ENCODE measurements at places on chromosomes 2 and 18.

GRCh38 chr2:99648178-99648844, 158.5 kb upstream of the REV1 start:
- DNase-seq: peak; percentile 59

DNA sequence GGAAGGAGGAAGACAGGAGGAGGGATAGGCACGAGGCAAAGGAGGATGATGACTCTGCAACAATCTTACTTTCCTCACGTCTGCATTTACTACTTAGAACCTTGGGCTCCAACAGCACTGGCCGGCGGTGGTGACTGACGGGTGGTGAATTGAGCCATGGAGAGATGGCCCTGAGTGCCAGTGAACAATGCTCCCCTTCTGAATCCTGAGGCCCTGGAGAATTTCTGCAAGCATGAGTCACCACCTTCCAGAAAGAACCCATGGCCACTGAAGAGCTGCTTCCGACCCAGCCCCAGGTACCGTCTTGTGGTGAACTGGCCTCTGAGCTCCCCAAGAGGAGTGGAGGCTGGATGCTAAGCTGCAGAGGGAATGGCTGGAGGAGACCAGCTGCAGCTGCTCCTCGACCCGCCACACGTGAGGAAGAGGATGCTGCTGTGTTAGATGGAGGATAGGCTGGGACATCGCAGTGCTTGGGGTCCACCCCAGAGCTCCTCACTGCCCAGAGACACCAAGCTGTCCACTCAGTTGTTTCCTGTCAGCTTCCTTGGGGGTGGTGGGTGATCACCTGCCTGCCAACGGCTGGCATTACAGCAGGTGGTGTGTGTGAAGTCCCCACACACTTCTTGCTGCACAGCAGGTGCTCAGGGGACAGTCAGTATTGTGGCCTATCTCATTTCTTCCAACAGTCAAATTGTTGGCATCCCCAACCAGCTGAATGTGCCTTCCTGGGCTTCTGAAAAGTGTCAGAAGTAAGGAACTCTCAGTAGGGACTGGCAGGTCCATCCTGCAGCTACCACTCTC, 186.5 kb upstream of the ID2 start:
- no peak for DNase-seq

- DNase-seq: no peak
Measured at GRCh38 chr2:10271509-10271908, 31.2 kb upstream of the HPCAL1 start.

GRCh38 chr2:176139661-176140512, 10.4 kb downstream of the HOXD8 start:
- DNase-seq: no peak

GRCh38 chr2:10188729-10189305, 66.3 kb downstream of the RRM2 start:
- no peak for DNase-seq

DNA sequence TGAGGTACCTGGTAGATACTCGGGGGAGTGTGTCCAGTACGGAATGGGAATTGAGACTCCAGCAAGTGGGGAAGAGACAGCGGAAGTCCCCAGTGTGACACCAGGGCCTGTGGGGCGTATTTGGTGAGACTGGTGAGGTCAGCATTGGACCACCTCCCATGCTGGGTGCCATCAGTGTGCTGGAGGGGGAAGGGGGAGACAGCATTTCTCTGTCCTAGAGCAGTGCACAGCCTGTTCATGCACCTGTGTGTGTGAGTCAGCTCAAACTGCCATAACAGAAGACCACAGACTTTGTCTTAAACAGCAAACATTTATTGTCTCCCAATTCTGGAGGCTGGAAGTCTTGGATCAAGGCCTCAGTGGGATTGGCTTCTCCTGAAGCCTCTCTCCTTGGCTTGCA, 301.8 kb downstream of the GBX2 start:
- DNase-seq: no peak

DNA sequence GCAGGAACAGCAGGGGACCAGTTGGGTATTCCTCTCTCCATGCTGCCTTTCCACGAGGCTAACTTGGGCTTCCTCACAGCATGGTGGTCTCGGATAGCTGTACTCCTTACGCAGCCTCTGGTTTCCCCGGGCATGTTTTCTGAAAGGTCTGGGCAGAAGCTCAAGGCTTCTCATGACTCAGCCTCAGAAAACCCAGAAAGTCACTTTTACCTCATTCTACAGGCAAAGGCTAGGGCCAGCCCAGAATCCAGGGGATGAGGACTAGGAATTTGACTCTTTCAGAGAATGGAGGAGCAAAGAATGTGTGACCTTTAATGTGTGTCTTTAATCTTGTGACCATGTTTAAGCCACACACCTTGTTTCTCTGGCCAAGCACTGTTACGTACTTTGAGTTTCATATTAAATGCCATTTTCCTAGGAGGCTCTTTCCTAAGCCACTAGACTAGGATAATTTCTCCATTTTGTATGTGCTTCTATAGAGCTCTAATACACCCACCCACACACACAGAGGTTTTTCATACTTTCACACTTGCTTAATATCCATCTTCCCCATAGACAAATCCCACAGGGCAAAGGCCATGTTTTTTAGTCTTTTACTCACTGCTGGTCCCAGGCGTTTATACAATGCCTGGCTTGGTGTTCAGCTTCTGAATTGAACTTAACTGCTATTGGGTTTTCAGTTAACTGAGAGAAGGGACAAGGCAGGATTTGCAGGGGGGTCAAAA, 77.3 kb downstream of the LONRF2 start:
- DNase-seq: no peak

DNA sequence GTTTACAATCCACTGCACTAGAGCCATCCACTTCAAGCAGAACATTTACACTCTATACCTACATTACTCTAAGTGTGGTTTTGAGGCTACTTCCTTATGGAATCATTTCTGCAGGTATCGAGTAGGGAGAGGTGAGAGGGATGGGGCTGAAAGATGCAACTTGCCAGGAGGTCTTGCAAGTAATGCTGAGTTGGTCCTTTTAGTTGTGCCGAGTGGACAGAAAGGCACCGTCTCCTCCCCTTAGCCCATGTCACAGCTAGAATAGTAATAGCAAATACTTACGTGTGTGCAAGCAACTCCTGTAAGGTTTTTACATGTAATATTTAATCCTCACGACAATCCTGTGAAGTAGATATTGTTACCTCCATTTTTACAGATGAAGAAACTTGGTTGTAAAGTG, 158.8 kb upstream of the TTC39C start:
- DNase-seq: no peak

DNA sequence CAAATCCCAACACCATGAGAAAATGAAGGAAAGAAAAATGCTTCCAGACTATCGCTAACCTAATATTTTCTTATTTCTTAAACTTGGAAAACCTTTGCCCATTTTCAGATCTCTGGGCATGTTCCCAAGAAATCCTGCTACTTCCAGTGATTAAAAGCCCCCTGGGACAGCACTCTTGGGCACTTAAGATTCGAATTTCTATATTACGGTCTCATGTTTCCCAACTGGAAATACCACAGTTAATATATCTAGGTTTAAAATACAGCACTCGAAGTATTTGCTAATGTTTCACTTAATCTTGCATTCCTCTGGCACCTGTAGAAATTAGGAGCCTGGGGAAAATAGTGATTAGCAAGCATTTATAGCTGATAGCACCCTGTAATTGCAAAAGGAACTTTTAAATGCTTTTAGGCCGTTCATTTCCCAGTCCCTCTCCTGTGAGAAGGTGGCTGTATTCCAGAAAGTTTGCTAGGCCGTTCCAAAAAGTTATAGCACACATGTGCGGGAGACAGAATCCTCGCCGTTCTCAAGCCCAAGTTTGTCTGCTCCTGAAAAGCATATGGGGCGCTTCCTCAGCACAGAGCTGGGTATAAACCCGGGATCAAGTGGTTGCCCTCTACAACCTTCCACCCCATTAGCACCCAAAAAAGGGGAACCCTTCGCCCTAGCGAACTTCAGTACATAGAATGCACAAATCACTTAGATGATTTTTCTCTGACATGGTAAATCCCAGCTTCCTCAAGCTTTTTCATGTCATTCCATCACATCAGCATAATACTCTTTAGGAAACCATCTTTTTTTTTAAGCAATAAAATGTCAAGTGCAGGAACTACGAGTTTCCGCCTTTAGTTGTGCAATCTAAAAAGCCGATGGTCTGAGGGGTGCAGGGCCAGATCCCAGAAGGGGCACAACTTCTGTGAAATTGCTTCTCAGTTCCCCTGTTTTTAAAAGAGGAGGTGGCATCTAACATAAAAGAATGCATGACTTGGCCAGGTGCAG, 60.6 kb downstream of the DIPK1C start:
- peak; percentile 64 for DNase-seq

DNA sequence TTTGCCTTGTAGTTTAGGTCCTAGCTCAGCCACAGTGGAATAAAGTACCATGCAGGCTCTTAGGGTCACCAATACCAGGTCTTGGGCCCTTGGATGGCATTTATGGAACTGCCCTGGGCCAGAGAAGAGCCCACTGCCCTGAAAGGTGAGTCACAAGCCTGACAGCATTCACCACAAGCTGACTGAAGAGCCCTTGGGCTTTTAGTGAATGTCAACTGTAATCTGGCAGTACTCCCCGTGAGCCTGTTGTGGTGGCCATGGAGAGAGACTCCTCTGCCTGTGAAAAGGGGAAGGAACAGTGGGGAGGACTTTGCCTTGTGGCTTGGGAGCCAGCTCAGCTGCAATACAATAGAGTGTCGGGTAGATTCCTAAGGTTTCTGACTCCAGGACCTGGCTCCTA, 1389.7 kb downstream of the DSC3 start:
- no peak for DNase-seq

DNA sequence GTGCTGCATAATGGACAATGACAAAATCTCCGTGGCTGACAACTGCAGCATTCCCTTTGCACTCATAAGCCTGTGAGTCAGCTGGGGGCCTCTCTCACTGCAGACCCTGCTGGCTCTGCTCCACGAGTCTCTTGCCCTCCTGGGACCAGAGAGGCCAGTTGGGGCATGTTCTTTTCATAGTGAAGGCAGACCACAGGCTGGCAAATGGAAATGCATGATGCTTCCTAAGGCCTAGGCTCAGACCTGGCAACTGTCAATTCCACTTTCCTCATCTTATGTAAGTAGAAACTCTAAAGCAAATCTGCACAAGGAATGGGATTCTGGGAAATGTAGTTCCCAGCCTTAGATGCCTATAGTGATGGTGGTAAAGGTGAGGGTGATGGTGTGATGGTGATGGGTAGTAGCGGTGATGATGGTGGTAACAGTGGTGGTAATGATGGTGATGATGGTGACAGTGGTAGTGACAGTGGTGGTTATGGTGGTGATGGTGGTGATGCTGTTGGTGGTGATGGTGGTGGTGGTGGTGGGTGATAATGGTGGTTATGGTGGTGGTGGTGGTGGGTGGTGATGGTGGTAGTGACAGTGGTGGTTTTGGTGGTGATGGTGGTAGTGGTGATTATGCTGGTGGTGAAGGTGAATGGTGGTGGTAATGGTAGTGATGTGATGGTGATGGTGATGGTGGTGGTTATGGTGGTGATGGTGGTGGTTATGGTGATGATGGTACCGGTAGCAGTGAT, 185.8 kb upstream of the ARL4C start:
- DNase-seq: peak; percentile 70

GRCh38 chr2:133475610-133476009, 92.7 kb downstream of the NCKAP5 start:
- DNase-seq: no peak

DNA sequence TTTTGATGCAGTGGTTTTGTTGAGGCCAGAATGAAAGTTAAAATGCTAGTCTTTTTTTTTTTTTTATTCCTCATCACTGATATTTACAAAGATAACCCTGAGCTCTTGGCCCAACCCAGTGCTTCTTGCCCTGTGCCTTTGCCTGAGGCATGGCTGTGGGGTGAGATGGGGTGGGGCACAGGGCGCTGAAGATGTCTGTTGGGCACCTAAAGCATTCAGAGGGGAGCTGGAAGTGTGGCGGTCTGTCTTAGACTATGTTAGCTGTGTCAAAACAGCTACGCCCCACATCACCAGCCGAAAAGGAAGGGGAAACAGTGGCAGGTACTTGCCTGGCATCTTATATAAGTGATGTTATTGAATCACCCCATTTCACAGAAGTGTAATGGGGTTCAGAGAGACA, 20.7 kb downstream of the TOGARAM2 start:
- DNase-seq: no peak

DNA sequence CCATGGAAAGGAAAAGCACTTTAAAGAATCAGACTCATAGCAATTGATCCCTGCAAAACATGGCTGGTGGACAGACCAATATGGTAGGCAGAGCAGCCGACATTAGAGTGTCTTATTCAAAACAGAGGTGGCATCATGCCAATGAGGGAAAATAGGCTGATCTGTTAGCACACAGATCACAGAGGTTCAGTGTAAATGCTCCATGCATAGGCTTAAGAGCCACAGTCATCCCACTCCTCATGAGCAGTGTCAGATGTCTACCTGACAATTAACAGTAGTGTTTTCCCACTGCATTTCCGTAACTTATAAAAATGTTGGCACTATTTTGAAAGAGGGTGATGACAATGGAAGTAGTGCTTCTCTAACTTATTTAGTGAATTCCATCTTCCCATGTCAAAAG, 86.7 kb downstream of the SPATS2L start:
- DNase-seq: no peak

GRCh38 chr2:216516730-216517350, 18.2 kb downstream of the RPL37A start:
- DNase-seq: peak; percentile 86

DNA sequence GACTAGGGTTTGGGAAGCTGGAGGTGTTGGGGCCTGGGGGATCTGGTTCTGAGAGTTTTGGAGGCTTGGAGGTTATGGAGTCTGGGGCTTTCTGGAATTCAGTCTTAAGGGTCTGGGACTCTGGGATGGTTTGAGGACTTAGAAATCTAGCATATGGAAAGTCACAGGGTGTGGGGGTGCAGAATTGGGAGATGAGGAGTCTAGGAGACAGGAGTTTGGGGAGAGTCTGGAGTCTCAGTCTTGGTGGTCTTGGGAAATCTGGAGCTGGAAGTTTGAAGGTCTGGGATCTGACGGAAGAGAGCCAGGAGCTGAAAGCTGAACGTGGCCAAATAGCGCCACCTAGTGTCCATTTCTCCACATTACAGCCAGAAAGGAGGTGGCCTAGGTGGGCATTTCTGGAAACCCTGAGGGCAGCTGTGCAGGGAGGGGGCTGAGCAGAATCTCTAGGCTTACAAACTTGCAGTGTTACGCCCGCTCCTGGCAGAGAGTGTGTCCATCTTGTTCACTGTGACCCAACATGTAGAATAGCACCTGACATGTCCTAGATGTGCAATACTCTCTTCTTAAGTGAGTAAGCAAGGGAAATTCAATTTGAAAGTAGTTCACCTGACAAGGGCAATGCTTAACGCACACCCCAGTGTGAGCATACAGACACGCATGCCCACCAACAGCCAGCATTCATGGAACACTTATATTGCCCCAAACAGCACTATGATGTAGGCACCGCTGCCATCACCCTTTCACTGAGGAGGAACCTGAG, 204.8 kb downstream of the TFCP2L1 start:
- DNase-seq: peak; percentile 96

DNA sequence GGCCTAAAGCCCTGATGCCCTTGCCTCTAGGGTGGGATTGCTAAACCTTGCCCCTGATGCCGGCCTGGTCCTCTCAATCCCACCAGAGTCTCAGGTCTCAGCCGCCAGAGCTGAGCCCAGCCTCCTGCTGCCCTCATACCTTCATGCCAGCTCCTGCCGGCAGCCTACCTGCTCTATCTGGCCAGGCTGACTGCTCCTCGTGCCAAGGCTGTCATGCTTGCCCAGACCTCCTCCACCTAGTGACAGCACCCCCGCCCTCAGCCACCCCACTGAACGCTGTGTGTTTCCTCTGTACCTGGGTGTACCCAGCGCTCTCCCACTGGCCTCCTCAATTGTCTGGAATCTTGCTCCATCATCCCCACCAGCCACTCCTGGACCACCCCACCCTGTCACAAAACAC, 120.1 kb downstream of the CACNB4 start:
- DNase-seq: no peak
